ENCODE measurements at places on chromosomes 4 and X. TPM values are rescaled to one million over a fixed set of nuclear protein-coding genes. Genes with fewer than 3 reads are reported as not detected.

GLRA3 gene
- 0.01 TPM for polyA plus RNA-seq

TCEAL6 gene
- 0.44 TPM for polyA plus RNA-seq

DNA sequence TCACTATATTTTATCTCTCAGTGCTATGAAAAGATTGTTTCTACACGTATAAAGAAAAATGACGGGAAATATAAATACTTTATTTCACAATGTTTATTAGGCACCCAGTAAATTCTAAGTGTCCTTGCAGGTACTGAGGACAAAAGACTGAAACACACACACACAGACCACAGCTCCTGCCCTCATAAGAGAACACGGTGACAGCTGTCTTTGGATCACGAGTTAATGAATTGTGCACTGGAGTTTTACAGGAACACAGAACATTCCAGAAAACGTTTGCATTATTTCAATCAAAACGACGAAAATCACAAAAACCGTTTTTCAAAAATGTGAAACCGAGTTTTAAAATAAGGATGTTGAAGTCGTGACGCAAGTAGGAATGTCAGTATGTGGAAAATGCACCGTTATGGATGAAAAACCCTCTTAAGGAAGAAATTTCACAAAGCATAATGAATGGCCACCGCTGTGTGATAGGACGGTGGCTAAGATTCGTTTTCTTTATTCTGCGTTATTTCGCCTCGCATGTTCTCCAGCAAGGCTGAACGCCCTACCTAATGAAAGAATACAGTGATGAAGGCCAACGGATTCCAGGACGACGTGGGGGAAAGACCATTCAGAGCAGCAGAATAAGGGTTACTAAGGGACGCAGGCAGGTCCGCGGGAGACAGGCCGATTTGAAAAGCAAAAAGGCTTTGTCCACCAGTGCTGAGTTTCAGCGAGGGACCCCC, 24.2 kb downstream of the FAM156A start:
- no peak for DNase-seq

DNA sequence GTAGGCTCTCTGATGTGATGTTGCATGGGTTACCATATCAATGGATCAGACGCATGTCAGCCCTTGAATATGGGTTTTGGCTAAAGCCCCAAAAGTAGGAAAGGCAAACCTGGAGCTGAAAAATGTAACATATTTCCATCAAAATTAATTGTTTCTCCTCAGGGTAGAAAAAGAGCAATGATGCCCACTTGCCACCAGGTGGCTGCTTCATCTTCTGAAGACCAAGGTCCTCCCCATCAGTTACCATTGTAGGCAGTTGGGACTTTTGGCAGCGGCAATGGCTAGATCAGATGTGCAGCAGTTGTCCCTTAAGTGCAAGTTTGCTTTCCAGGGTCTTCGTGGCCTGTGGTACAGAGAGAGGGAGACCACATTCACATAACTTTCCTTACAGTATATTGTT, 118.2 kb downstream of the NAF1 start:
- DNase-seq = no peak

DNA sequence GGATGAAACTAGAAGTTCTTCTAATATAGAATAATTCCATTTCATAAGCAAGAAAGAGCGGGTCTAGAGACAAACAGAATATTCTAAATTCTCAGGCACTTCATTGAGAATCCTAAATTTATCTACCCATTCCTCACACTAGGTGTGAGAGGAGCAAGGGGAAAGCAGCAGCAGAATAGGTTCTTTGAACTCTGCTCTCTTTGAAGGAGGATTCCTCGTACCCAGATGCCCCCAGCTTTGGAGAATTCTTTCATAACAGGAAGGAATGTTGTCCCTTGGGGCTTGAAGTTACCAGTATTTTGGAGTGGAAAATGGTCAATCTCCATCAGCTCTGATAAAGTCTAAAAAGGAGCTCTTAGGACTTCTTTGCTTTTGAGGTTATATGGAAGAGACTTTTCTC, 59.7 kb upstream of the RASGEF1B start:
- no peak for DNase-seq

GRCh38 chr4:94447754-94448411, 3.9 kb upstream of the PDLIM5 start:
- DNase-seq = no peak

GRCh38 chrX:13658602-13659001, 5.7 kb downstream of the TCEANC start:
- DNase-seq = no peak

- DNase-seq = no peak
Observed at GRCh38 chr4:110877778-110878370, 255.0 kb upstream of the PITX2 start.

Measured in urinary bladder (tissue), 4 donors.